ENCODE measurements at places on chromosomes 6 and 20.

GRCh38 chr20:3515379-3516170 is 44.8 kb downstream of the ATRN start:
- DNase-seq, result no peak

- DNase-seq, result no peak
Measured at GRCh38 chr6:76043690-76044089, 28.8 kb downstream of the IMPG1 start.

DNA sequence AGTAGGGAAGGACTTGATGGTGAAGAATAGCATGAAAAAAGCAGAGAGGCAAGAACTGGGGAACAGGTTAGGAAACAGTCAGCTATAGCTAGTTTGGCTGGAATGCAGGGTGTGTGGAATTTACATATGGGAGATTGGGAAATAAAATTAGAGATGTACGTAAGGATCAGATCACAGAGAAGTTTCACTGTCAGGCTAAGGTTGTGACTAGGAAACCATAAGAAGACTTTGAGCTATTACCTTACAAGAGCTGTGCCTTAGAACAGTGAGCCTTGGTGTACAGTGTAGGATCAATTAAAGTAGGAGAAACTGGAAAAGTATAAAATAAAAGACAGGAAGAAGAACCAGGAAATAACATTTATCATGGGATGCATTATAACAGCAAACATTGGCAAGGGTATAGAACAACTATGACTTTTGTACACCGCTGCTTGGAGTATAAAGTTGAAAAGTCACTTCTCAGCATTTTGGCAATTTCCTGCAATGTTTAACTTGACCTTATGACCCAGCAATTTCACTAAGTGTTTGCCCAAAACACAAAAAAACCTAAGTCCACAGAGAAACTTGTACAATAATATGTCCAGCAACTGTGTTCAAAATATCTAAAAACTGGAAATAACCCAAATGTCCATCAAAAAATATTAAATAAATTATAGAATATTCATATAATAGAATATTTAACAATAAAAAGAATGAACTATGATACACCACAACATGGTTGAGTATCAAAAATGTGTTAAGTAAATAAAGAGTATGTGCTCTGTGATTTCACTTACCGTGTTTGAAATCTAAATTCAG is 31.2 kb upstream of the SPTLC3 start:
- no peak for DNase-seq

DNA sequence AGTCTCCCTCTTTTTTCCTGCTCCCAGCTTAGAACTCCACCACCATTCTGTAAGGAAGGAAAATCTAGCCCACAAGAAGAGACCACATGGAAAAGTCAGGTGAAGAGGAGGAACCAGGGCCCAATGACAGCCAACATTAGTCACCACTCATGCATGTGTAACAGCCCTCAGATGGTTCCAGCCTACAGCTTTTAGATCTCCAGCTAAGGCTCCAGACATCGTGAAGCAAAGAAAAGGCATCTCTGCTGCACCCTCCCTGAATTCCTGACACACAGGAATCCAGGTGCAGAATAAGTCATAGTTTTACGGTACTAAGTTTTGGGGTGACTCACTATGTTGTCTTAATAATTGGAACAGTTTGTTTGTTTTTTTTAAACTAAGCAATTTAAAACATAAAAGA is 25.5 kb downstream of the DCDC2 start:
- DNase-seq, result no peak

GRCh38 chr6:71745525-71745924 is 140.8 kb upstream of the RIMS1 start:
- DNase-seq, result no peak

DNA sequence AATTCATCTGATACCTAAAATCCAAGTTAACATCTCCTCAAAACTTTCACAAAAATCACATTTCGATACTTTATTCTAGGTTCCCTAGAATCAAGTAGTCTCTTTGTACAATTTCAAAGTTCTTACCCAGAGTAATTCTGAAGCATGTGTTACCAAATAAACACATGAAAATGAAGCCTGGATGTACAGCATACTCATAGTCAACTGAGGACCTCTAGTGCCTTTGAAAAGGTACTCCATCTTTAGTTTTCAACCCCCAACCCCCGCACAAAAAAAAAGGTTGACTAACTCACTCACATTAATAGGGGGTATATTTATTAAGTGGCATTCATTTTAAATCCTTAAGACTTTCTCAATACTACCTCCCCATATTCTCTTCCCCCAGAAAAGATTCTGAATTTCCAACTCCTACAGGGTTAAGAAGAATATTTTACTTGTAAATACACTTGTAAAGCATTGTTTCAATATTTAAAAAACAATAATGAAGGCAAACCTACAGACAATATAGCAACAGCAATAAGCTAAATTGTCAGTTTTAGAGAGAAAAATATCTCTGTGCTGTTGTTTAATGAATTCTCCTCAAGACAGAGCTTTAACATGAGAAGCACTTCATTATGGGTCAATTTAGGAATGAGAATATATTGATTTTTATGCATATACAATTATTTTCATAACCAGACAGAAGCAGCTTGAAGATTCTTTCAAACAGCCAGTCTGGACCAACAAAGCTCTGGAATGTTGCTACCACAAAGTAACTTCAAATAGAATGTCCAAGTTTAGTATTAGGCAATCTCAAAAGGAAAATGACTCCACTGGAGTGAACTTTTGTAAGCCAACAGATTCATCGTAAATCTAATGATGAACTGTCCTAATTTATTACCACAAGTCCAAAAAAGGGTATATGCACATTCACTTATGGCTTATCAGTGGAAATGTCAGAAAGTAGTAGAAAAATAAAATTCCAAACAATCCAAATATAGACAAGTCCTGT is 3.3 kb downstream of the PLN start:
- no peak for DNase-seq

GRCh38 chr6:43695215-43695966 is 7.8 kb upstream of the MRPS18A start:
- peak; percentile 63 for DNase-seq

DNA sequence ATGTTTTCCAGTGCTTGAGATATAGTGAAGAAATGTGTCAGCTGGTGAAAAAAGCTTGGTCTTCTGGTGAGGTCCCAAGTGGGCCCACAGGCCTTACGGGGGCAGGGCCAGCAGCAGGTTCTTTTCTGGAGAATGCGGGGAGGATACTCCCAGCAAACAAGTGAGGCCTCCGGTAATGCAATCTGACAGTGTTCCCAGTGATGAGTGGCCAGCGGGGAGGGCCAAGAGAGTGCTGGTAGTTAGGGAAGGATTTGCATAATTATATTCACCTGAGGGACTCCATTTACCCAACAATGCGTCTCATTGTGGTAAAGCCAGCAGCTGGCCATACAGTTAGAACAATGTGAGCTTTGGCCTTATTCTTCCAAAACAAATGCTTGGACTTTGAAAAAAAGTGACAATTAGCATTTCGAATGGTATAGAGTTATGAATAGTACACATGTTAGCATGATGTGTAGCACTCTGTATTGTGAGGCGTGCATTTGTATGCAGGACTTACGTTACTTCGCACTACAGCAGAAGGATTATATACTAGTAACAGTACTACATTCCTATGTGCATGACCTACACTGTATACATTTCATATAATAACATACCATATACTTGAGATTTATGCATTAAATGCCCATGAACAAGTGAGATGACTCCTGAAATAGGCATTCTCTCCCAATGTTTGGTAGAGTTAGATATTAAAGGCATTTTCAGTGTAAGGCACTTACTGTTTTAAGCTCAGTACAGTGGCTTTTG is 69.8 kb downstream of the MYB start:
- DNase-seq, result no peak

DNA sequence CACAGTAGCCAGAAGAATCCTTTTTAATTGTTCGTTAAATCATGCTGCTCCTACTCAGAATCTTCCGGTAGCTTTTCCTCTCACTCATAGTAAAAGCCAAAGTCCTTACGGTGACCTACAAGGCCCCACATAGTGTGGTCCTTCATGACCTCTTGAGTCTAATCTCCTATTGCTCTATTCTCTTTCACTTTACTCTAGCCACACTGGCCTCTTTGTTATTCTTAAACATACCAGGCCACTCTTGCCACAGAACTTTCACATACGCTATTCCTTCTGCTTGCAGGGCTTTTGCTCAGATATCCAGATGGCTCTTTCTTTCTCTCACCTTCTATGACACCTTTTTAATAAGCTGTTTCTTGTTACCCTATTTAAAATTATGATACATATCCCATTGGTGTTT is 25.7 kb downstream of the ZNF391 start:
- no peak for DNase-seq

- DNase-seq, result no peak
Measured at GRCh38 chr6:157263881-157264397, 59.4 kb downstream of the TMEM242 start.

DNA sequence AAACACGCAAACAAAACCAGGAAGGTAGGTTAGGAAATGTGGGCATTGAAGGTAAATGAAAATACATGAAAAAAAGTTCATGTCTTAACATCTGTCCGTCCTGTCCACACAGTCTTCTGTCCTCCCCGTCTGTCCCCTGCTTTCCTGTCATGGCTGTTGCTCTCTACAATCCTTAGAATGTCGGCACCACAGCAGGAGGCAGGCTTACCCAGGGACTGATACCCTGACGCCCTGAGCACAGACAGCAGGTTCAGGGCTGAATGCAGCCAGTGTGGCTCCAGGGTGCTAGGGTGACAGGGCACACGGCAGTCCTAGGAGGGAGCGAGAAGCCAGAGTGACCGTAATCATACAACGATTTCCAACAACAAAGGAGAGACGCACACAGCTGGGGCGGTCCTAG is 123.7 kb downstream of the IRF4 start:
- DNase-seq, result no peak

DNA sequence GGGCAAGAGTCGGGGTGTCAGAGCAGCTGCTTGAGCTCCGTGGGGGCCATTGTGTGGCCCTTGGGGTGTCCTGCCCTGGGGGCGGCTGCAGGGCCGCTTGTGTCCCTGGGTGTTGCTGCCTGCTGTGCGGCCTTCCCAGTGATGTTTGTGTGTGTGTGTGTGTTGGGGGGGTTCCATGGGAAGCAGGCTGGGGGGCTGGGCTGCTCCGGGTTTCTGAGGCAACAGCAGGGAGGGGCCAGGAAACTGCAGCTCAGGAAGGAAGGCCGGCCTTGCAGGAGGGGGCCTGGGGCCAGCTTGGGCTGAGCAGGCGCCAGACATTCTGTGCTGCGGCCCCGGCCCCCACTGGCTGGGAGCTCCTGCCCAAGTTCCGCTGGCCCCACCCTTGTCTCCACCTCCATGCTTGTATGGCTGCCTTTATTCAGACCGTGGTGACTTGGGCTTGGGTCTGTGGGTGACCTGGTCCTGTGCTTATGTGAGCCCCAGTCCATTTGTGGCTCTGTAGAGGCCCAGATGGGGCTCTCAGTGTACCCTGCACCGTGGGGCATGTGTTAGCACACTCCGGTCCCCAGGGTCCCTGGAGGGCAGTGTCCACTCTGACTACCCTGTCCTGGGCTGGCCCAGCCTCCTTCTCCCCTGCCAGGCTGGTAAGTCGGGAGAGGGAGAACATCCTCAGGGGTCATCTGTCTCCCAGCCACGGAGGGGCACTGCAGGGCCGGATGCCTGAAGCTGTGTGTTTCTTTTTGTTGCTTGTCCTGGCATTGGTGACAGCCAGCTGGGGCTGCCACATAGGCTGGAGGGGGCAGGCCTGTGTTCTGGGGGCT is 4.6 kb upstream of the SOX18 start:
- peak; percentile 85 for DNase-seq

- no peak for DNase-seq
Measured at GRCh38 chr6:114432400-114432799, 89.6 kb upstream of the HS3ST5 start.

DNA sequence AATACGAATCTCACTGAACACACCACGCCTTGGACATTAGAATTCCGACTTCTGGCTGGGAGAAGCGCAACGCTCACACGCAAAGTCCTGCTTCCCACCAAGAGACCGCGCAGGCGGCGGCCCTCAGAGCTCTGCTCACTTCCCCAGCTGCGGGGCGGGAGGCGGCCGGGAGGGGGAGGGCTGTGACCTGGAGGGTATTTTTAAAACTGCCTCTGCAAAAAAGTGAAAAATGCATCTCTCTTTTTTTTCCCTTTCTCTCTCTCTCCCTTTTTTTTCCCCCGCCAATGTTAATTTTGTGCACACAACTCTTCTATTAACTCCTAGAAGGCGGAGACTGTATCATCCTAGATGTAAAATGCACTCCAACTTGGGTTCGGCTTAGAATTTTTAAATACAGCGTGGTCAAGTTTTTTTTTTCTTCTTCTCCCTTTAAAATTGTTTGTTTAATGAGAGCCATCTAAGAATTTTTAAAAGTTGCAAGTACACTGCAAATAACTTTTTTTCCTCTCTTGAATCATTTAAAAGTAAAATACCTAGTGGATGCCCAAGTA is 66.4 kb downstream of the STX11 start:
- DNase-seq, result no peak

GRCh38 chr20:10558635-10559187 is 115.1 kb downstream of the JAG1 start:
- no peak for DNase-seq

GRCh38 chr6:136171231-136171630 is 78.9 kb downstream of the MTFR2 start:
- DNase-seq, result no peak

- no peak for DNase-seq
Measured at GRCh38 chr20:24131684-24132083, 143.1 kb upstream of the GGTLC1 start.

- DNase-seq, result peak; percentile 76
Measured at GRCh38 chr20:297925-298775, 780 bp downstream of the ZCCHC3 start.

DNA sequence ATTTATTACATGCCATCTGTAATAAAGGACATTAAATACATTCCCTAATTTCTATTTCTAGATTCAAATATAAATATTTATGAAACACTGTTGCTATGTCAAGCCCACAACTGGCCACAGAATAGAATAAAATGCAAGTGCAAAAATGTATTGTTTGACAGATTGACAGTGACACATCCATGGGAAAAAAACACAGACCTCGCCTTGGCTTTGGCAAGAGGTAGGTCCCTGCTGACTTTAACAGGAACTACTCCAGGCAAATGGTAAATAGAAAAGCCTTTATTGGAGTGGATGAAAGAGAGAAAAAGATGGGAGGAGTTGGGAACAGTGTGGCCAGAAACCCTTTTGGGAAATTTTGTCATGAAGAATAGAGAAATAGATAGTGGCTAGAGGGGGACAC is 622.9 kb downstream of the UTRN start:
- DNase-seq, result no peak

DNA sequence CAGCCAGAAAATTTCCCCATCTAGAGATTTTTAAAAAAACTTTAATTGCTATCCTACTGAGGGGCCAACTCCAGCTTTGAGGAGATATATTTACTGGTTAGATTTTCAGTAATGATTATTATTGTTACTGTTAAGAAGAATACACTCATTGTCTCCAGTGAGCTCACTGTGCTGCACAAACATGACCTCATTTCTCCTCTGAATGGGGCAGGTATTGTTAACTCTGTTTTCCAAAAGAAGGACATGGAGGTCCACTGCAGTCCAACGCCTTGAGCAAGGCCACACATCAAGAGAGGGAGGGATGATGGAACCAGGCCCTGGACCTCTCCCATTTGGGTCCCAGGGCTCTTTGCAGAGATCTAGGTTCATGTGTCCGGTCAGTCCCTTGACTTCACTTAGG is 13.9 kb upstream of the SCUBE3 start:
- no peak for DNase-seq

- DNase-seq, result no peak
Measured at GRCh38 chr6:81909981-81910900, 157.8 kb upstream of the TENT5A start.
